ENCODE measurements at places on chromosomes 2 and 18. TPM values are rescaled to one million over a fixed set of nuclear protein-coding genes. Genes with fewer than 3 reads are reported as not detected.

DNA sequence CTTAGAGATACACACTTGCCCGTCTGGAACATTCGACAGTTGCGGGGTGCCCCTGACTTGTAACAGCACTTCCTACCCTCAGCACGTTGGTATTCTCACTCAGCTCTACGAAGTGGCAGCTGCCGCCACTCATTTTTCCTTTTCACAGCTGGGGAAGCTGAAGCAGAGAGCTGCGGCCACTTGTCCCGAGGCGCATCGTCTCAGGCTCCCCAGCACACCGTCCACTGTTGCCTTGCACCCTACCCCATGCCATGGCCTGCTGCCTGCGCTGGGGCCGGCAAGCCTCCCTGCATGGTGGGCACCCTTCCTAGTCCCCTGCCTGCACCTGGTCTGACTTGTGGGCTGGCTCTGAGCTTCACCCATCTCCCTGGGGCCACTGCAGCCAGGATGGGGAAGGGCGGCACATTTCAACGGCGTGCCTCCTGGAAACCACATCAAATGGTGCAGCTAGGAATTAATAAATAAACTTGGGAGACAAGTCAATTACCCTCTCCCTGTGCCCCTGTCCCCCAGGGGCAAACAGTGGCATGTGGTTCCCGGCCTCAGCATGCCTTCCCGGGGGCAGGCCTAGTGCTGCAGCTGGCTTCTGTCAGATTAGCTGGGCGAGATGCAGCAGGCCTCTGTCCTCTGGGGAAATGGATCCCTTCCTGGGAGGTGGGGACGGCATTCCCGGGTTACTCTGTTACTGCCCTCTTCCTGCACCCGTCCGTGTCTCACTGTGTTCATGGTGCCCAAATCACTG lies 64.7 kb upstream of the HAAO start:
- no peak for DNase-seq

DNA sequence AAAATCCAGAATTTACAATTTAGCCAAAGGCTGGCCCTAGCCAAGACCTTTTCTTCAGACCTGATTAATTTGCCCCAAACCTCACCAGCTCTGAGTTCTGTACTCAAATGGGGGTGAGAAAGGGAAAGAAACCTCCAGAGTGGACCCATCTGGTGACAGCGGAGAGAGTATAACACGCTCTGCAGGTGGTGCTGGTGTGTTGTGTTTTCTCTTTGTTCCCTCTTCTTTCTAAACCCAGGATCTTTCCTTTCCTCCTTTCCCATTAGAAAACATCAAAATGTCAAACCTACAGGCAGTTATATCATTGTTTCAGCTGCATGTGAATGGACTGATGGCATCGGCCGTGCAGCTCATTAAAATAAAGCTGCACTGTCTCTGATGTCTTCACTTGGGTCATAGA lies 253.2 kb upstream of the SP5 start:
- DNase-seq: no peak

DNA sequence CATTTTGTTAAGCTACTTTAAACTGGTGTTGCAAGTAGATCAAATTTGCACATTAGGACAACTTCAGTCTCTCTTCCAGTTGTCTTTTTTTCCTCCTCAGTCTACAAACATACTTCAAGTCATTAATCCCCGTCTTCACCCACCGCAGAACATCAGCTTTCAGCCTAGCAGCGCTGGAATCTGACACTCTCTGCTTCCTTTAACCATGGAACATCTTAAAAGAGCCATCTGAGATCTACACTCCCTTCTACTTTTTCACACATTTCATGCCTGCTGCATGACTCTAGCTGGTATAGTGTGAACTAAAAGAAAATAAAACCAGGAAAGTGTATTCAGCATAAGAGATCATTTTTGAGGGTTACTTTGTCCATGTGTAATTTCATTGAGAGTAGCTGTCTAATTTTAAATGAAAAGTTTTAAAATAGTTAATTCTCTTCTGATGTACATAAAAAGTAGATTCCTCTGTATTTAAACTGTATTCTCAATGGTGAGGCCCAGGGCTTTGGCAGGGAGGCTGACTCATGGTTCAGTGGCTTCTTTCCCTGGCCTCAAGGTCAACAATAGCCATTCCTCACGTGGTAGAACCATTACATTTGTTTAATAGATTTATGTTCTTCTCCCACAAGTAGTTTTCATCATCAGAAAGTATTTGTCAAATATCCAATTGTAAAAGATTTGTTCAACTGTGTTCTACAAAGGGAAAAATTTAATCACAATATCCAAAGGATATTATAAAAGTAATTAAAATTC lies 16.5 kb downstream of the SGPP2 start:
- no peak for DNase-seq

DNA sequence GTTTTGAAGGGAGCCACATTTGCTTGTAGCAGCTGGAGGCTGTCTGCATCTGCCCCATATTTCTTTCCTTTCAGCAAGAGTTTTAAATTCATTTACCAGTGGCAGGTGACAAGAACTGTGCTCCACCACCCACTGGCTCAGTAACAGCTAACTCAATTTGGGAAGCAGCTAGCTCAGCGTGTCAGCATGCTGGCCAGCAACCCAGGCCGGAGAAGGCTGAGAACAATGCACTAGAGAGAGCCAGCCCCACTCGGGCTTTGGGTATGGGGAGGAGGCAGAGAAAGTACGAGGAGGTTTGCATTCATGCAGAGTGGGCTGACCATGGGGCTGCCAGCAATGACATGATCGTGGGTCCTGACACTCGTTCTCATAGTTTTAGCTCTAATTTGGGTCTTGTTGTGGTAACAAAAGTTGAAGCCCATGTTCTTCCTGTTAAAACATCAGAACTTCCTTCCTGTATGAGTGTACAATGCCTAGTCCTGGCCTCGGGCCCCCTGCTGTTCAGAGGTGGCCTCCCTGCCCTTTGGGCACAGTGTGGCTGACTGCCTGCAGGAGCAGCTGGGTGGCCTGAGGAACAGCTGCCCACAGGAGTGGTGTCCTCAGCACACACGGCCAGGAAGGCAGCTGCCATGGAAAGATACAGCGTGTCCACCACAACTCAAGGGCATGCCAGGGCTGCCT lies 23.0 kb downstream of the CDC42EP3 start:
- DNase-seq: no peak

GRCh38 chr2:3146175-3146574 lies 231.4 kb downstream of the EIPR1 start:
- no peak for DNase-seq

DNA sequence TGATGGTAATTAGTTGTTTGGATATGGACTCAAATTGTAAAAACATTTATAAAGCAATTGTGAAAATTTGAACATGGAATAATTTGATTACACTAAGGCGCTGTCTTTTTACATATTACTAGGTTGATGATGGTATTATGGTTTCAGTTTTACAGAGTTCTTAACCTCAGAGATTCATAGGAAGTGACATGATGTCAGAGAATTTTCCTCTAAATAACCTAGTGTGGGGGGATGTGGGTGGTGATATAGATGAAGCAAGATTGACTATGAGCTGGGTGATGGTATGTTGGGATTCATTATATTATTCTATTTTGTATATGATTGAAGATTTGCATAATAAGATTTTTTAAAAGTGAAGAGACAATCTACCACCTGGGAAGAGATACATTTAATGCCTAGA lies 45.9 kb upstream of the ATP5MC3 start:
- no peak for DNase-seq

DNA sequence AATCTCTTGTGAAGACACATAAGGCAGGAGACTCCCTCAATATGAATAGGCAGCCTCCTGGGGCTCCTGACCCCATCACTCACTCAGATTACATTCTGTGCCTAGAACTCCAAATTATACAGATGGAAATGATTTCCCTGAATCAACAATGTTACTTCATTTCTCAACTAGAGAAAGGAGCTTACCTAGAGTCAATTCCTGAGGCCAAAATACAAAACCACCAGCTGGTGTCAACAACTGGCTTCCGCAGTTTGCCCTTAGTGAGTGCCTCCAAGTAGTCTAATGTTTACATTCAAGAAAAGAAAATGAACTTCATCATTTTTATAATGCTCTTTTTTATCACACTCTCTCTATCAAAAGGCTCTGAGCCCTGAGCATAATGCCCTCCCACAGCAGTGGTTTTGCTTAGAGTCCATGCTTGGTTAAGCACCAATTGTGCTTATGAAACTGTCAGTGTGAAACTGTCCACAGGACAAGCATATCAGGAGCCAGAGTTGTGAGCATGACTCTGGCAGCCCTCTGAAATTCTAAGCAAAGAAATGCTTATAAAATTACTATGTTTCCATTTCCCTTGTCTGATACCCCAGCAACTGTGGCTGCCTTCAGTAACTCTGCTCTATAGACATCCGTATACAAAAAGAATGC lies 305.7 kb upstream of the PKDCC start:
- DNase-seq: no peak

- DNase-seq: no peak
Observed at GRCh38 chr18:22933966-22934423, 867 bp downstream of the RBBP8 start.

DNA sequence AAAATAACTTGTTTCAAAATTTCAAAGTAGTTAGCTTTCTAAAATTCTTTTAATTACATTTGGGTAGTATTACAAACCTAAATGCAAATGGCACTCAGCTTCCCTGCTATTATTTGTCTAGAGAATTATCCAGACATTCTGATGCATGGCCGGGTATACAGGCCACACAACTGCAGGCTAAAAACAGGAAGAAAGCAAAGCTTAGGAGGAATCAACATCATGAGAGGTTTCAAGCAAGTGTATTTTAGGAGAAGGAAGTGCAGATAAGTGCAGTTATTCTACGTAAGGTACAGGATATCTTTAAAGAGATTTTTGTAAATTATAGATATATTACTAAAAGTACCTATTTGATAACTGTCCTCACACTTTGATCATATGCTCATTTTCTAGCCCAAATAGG lies 46.8 kb upstream of the RNU4ATAC start:
- DNase-seq: no peak

GRCh38 chr2:212979799-212980198 lies 171.6 kb downstream of the IKZF2 start:
- DNase-seq: no peak

DNA sequence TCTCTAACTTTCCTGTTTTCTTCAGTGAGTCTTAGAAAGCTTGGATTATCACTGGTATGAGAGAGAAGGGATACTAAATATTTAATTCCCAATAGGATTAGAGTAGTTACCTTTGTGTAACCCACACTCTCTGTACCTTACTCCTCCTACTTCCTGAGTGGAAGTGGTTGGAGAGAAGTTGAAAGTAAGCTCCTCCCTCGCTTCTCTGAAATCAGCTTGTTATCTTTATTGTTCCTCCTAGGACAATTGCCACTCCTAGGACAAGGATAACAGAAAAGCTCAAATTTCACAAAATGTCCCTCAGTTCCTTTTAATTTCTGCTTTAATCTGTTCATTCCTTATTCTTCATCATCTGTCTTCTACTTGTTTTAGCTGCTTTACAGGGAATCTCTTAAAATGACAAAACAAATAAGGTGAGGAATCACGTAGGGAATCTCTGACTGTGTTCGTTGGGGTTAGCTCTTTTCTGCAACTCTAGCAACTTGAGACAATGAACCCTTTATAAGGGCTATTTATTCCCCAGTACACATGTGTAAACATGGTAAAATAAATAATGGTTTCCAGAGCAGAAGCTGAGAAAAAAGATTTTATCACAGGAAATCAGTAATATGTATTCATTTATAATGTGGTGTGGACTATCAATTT lies 8.6 kb downstream of the ITPRID2 start:
- no peak for DNase-seq

- no peak for DNase-seq
Observed at GRCh38 chr18:46485675-46486194, 171.3 kb downstream of the LOXHD1 start.

GRCh38 chr2:101415884-101416283 lies 28.6 kb upstream of the CREG2 start:
- DNase-seq: no peak

GRCh38 chr2:52343706-52344266 lies 1311.9 kb upstream of the NRXN1 start:
- DNase-seq: no peak

DNA sequence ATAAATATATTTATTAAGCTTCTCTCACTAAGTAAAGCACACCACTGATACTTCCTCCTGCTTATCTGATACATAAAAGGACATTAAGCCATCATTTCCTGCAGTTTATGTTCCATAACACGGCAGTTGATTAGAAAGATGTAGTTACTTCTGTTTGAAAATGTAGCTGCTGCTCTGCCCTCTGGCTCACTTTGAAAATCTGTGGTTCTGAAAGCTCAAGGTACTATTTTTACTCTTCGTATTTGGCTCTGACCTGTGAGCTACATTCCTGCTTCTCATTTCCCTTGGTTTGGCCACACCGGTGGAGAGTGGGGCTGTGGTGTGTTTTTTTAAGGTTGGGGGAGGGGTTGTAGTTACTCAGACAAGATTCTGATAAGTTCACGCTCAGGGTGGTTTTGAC lies 12.8 kb upstream of the TTN start:
- DNase-seq: no peak

DNA sequence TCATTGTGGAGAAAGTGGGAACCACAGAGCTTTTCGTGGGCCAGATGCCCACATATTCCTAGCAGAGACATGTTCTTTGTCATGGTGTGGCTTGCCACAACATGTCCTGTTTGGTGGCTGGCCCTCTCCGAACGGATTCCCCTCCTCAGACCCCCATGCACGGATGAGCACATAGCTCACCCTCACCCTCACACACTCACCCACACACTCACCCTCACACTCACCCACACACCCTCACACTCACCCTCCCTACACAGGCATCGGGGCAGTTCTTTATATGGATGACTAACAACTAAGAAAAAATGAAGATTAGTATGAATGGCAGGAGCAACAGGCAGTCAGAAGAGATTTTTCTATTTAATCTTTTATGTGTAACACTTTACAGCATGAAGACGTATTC lies 149.9 kb downstream of the ZNF236 start:
- no peak for DNase-seq

DNA sequence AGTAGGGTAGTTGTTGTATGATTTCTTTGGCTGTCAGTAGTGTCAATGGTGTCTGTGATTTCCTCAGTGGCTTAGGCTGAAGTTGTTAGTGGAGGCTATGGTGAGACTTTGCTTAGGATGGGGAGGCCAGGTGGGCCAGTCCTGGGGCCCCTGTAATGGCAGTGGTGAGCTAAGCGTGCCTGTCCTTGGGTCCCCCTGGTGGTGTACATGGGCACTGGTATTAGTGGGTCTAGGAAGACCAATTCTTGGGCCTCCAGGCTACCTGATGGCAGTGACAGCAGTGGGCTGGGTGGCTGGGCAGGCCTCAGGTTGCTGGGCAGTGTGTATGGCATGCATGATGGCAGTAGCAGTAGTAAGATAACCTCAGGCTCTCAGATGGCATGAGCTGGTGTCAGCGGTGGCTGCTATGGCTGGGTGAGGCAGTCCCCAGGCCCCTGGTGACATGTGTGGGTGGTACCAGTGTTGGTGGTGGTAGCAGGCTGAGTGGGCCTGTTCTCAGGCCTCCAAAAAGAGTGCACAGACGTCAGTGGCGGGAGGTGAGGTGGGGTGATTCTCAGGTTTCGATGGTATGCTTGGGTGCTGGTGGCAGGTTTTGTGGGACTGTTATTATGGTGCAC lies 103.2 kb downstream of the KLHL14 start:
- DNase-seq: no peak

- DNase-seq: no peak
Observed at GRCh38 chr2:183248866-183249567, 124.8 kb downstream of the NUP35 start.

The DNAH7 gene
- total RNA-seq: 2.0 TPM

The SH2D6 gene
- total RNA-seq: not detected

The RAB31 gene
- total RNA-seq: 110 TPM

The ABCG8 gene
- not detected for total RNA-seq

The EVA1A gene
- total RNA-seq: not detected

The CAPN13 gene
- not detected for total RNA-seq

The XDH gene
- total RNA-seq: not detected

The QPCT gene
- total RNA-seq: 5.0 TPM

The SOCS6 gene
- total RNA-seq: 20.3 TPM

The ANKRD53 gene
- 4.6 TPM for total RNA-seq

The SERPINB13 gene
- not detected for total RNA-seq

The MC2R gene
- total RNA-seq: not detected

The DCC gene
- not detected for total RNA-seq

Data from thoracic aorta (tissue), 2 donors.